ENCODE measurements at places on chromosomes 1 and 21.
A peak's percentile ranks its signal among the peaks of the same experiment; 100 is the strongest.

- no peak for DNase-seq
These were observed 34.6 kb downstream of the IL12RB2 start for GRCh38 chr1:67342076-67342890.

- DNase-seq, result no peak
These were observed 14.1 kb upstream of the VWA5B1 start for GRCh38 chr1:20276485-20277159.

GRCh38 chr1:147084273-147085096 is 87.8 kb downstream of the PRKAB2 start:
- peak; percentile 66 for DNase-seq

DNA sequence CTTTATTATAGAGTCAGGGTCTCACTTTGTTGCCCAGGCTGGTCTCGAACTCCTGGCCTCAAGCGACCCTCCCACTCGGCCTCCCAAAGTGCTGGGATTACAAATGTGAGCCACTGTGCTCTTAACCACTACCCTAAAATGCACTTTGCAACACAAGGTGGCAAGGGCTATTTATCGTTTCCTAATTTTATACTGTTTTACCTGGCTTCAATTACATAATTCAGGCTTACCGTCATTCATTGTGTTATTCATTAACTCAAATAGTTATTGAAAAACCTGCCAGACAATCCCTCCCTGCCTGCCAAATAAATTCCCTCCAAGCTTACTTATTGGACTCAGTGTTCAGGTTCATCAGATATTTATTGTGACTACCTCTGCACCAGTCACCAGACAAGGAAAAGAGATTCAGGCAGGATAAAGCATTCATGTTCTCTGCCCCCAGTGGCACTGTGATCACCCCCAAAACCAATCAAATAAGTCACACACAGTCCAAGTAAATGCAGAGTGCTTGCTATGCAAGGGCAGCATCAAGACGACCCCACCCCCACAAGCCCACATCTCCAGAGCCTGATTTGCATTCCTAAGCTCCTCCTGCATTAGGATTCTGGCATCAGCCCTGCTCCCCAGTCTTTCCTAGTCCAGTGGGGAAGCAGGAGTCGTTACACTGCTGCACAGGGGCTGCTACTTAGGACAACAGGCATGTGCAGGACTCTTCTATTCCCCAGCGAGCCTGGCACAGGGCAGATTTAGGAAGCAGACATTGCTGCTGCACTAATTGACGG is 8.1 kb downstream of the PAQR7 start:
- DNase-seq, result no peak

DNA sequence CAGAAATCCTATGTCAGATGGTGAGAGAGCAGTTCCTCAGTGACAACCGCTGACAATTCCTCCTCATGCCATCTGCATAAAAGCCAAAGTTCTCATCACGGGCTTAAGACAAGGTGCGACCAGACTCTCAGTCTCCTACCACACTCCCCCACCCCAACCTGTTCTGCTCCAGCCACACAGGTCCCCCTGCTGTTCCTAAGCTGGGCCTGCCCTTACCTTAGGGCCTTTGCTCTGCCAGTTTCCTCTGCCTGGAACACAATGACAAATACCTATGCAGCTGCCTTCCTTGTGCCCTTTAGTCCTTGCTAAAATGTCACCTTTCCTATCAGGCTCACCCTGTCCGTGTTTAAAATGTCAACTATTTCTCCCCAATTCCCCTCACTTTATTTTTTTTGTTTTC is 382.2 kb downstream of the NTNG1 start:
- DNase-seq, result no peak

GRCh38 chr21:36509973-36510664 is 30.2 kb upstream of the CLDN14 start:
- no peak for DNase-seq

DNA sequence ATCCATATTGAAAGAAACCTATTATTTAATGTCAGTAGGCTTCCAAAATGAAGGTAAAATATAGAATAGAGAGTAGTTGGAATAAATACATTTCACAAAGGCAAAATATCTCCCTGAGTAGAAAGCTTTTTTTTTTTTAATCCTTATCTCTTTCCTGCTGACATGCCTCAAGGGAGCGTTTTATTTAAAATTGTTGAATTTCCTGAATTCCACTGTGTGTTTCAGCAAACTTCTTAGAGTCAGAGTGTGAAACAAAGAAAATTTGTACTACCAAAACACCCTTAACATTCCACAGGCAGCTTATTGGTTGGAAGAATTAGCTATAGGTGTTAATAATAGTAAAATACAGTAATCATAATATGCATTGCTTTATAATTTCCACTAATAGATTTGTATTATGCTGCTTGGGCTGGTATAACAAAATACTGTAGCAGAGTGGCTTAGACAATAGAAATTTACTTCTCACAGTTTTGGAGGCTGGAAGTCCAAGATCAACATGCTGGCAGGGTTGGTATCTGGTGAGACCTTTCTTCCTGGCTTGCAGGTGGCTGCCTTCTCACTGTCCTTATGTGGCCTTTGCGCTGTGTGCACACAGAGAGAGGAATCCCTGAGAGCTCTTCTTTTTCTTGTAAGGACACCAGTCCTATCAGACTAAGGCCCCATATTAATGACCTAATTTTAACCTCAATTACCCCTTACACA is 468.4 kb upstream of the C1orf87 start:
- DNase-seq, result no peak

DNA sequence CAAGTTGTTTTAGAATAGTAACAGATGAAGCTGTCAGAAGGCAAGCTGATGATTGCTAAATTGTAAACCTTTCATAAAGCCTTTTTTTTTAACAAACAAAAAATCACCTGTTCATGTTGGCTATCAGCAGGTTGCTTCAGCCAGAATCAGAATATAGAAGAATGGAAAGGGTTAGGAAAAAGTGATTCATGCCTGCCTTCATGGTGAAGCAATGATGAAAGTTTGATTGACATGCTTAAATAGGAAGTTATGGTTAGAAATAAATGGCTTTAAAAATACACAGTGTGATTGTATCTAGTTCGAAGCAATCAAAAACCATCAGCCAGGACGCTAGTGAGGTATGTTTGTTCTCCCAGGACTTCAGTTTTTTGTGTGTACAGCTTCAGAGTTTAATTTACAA is 37.9 kb downstream of the GABPA start:
- no peak for DNase-seq

DNA sequence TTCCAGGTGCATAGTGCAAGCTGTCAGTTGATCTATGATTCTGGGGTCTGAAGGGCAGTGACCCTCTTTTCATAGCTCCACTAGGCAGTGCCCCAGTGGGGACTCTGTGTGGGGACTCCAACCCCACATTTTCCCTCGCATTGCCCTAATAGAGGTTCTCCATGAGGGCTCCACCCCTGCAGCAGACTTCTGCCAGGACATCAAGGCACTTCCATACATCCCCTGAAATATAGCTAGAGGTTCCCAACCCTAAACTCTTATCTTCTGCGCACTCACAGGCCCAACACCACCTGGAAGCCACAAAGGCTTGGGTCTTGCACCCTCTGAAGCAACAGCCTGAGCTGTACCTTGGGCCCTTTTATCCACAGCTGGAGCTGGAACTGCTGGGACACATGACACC is 65.7 kb upstream of the PKN2 start:
- DNase-seq, result no peak

DNA sequence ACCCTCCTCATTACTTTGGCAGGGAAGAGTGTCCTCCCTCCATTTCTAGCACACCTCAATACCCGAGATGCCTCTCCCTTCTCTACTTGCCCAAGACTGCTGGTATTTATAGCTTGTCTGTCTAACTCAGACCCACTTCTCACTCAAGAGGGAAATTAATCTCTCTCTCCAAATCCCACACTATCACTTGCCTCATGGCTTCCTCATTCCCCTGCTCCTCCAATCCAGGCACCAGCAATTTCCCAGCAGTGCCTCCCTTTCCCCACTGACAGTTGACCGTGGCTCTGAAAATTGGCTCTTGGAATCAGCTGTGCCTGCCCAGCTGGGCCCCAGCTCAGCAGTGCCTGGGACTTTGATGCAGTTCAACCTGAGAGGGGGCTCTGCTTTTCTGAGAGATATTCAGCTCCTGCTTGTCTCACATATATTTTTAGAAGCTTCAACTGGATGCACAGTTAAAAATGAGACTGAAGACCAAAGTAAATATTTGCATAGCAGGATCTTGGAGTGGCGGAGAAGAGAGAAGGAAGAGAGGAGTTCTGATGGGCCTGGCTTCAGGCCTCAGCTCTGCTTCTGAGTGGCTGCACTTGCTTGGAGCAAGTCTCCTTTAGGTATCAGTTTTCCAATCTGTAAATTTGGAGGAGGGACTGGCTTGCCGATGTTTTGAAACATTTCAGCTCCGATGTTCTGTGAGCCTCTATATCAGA is 81.1 kb upstream of the SPATA6 start:
- DNase-seq, result no peak

GRCh38 chr1:224052772-224053171 is 61.1 kb upstream of the FBXO28 start:
- no peak for DNase-seq

DNA sequence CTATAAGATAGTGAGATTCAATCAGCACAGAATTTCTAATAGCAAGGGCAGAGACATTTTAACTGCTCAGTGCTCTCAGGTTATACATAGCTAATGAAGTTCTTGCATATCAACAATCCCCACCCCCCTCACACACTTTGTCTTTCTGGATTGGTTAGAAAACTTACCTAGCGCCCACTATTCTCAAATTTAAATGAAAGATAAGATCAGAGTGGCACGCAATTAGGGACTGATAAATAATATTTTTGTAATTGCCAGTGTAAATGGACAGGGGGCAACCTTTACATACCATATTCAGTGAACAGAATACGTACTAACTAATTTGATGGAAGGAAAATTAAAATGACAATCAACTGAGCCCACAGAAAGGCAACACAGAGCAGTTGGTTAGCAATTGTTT is 11.7 kb downstream of the SELL start:
- no peak for DNase-seq

DNA sequence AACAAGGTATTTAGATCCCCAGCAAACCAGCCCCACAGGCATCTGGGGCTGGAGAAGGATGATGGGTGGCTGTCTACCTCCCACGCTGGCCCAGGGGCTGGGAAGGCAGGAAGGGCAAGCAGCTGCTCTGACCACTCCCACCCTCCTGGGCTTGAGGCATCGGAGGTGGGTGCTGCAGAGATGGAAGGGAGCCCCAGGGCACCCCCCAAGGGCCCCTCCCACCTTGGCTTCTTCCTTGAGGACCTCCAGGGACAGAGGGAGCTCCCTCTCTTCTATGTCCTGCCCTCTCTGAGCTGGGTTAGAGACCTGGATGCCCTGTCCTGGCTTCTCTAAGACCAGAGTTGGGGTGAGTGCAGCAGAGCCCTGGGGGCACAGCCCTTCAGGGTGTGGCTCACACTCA is 3.1 kb downstream of the CD52 start:
- DNase-seq, result peak; percentile 31

GRCh38 chr1:244796719-244797406 is 38.6 kb upstream of the COX20 start:
- DNase-seq, result peak; percentile 59

DNA sequence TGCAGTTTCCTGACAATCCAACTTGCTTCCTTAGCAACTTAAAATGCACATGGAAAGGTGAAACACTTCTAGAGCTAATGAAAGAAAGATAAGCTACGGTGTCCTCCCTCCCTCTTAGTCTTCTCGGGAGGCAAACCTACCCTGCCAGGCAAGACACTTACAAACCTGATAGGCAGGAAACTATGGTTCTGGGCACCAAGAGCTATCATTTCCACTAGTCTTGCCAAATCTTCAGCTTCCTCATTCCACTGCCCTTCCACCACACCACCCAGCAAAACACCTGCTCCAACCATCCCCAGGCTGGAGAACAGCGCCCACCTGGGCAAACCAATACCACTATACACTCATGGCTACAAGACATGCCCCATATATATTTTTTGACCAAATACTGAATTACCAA is 15.2 kb downstream of the NDC1 start:
- DNase-seq, result no peak

- DNase-seq, result no peak
These were observed 27.5 kb downstream of the TRIM45 start for GRCh38 chr1:117093870-117094621.

DNA sequence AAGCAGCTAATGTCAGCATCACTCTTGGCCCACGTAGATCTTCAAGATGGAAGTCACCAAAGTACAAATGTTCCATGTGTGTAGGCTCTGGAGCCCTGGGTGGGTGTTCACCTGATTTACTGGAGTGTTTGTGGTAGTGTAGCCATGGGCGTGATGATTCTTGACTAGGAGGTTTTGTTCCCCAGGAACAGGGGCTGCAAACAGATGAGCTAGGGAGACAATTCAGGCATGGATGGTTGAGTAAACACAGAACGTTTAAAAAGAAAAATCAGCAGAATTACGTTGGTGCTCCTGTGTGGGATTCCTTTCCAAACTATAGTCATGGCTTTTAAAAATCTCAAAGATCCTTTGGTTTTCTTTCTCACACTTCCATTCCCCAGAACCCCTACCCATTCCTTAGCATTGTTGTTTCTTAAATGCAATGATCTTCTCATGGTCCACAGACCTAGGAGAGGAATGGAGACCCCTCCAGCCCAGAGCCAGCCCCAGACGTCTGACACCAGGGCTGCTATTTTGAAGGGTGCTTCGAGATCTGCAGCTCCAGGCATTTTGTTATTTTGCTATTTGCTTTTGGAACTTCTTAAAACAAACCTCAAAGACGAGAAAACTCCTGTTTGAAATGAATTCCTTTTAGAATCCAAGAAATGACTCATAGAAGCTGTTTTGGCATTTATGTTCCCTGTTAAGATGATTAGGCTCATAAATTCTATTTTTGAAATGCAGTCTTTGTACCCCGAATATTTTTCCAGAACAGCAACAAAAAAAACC is 115.1 kb downstream of the ETS2 start:
- DNase-seq, result no peak

GRCh38 chr1:242710286-242710685 is 185.8 kb upstream of the PLD5 start:
- no peak for DNase-seq

- no peak for DNase-seq
These were observed 68.3 kb downstream of the ATG4C start for GRCh38 chr1:62852253-62852652.

GRCh38 chr1:171366085-171366484 is 52.1 kb downstream of the FMO4 start:
- no peak for DNase-seq

DNA sequence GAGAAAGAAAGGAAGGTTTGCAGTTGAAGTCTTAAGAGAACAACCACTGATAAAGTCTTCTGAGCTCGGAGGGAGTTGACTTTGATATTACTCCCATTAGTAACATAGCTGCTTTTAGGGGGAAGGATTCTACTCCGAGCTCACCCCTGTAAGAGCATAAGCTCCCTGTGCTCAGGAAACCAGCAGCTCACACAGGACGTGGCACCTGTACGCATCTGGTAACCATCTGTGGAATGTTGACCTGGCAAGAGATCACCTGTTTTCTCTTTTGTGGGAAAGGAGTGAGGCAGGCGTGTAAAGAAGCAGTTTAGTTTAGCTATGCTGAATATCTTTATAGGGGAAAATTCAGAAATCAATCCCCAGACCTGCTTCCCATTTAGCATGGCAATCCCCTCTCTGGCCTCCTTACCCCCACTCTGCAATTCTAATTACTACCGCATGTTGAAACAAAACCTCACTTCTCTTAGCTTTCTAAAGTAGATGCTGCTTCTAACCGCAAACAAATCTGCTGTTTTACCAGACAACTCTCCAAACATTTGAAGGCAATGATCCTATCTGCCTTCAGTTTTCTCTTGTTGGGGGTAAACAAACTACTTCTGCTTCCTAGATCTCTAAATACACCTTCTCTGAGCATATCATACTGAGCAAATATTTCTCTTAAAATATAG is 121.8 kb upstream of the KCNK1 start:
- no peak for DNase-seq
